Hematopoietic multipotent progenitor cell treated with erythropoietin and hydrocortisone succinate and interleukin-3 and kit ligand, for 8 days (in vitro differentiated cells): ENCODE measurements at places on chromosomes 3 and 15.

DNA sequence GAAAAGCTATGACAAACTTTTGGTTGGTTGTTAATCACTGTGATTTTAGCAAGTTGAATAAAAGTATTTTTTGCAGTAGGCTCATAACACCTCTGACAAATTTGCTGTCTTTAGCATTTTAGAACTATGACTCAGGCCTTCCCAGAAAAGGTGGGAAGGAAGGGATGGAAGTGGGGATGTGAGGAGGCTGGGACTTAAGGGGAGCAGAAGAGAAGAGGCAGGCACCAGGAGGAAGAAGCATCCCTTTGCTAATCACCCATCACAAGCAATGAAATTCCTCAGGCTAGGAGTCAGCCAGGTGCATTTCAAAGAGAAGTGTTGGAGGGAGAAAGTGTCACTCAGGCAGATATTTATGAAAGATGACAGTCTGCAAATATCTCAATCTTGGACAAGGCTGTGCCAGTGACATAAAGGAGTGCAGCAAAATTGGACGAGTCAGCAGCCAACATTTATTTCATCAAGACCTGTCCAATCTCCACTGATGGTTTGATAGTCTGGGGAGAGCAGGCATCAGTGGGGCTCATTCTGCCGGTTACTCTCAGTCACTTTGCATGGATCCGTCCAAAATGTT, 337.3 kb upstream of the ARRDC4 start:
- DNase-seq: no peak

GRCh38 chr3:182702216-182702615, 91.1 kb upstream of the ATP11B start:
- DNase-seq: no peak

DNA sequence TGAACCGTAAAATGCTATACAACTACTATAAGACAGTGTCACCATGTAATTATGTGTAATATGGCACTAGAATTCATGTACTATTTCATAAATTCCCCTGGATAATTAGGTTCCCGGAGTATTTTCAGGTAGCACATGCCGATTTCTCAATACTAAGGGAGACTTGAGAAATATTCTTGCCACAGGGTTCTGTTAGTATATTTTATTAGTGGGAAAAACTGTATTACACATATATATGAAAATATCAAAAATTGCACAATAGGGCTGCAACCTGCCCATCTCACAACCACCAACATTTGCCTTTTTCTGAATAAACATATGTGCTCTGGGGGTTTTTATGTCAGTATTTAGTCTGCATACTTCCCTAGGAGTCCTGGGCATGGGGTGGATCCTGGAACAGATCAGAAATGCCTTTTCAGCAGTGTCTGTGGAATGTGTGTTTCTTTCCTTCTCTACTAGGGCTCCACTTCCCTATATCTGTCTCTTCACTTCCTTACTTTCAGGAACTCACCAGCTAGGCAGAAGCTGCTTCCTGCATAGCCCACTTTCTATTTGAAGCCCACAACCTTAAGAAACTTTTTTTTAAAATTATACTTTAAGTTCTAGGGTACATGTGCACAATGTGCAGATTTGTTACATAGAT, 87.5 kb downstream of the RPL39L start:
- DNase-seq: no peak

DNA sequence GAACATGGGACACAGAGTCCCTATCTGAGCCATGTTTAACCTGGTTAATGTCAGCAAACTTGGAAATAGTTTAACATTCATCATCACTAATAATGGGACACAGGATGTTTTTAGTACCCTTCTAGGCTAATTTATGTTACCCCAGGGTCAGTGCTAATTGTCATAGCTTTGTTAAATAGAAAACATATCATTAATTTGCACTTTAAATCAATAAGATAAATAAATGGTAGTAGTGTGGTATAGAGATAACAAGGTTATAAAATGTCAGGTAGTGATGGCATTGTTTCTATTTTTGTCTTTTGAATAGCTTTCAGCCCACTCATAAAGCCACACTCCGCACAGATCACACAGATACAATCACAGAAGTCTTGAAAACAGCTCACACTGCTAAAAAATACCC, 534.9 kb downstream of the MECOM start:
- no peak for DNase-seq

GRCh38 chr3:143581972-143582722, 266.1 kb downstream of the SLC9A9 start:
- DNase-seq: no peak

DNA sequence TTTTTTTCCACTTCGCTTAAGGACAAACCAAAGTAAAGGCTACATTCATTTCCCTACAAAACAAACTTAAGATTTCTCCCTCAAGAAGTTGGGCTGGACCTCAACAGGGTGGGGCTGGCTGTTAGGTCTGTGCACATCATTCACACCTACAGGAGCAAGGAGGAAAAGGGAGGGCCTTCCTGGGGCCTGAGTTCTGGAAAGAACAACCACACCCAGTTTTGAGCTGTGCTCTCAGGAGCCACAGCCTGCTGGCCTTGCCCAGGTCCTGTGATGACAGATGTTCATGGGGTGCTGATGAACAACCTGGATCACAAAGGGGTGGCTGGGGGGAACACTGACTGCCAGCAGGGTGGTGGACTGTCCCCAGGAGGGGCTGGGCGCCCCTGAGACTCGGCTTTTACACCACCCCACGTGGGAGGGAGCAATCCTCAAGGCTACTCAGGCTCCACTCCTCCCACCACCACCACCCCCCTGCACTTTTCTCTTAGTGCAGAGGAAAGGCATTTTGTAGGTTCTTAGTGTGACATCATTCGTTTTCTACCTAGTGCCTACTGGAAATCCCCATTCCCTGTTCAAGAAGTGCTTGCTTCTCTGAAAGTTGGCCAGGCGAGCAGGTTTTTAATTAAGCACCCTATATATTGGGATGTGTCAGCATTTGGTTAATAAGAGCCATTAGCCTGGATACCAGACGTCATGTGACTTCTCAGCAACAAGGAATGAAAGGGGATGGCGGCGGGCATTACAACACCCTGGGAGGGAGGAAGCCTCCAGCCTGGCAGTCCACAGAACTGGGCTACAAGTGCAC, 35.7 kb downstream of the CCNB2 start:
- DNase-seq: no peak

GRCh38 chr15:76565366-76565765, 228.8 kb downstream of the ISL2 start:
- no peak for DNase-seq

- DNase-seq: no peak
Observed at GRCh38 chr3:89847955-89848354, 740.5 kb downstream of the EPHA3 start.

DNA sequence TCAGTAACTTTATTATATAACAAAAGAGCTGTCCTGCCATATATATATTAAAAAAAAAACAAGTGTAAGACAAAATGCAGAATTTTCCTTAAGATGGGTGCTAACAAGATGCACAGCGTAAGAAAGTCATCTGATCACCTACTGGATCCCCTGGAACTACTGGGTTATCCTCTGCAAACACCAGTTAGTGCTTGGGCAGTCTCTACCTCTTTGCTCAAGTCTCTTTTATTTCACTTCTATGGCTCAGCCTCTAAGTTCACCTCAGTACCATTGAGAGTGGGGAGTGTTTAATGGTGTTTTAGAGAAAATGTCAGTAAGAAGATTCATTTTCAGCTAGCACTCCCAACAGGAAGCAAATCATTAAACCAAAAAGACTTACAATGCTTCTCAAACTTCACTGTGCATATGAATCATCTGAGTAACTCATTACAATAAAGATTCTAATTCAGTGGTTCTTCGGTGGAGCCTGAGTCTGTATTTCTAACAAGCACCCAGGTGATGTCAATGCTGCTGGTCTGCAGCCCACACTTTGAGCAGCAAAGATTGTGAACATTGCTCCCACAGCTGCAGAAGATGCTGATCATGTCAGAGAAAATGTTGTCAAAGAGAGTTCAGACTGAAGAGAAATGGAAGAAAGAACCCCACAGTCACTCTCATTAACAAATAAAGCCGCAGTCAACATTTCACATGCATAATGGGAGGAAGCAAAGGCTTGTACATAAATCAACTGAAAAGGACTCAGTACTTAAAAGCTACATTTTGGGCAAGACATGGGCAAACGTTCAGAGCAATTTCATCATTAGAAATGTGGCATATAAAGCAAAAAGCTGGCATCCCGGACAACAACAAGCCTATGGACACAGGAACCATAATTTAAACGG, 227.1 kb upstream of the ATP11B start:
- DNase-seq: no peak

GRCh38 chr3:144774897-144775296, 803.3 kb downstream of the DIPK2A start:
- DNase-seq: no peak

GRCh38 chr3:179056326-179056725, 15.3 kb downstream of the ZMAT3 start:
- DNase-seq: no peak

DNA sequence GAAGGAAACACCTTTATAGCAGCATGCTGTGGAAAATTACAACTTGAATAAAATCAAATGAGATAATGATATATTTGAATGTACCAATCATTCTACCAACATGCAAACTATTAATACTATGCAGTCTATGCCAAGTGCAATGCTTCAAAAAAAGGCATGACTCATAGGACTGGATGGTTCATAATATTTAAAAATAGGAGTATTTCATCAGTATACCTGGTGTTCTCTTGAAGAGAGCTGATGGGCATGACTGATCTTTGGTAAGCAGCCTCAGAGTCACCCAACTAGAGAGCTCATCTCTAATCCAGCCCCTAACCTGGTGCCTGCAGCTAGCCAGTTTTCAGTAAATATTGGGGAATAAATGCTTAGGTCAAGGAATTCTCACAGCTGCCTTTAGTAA, 434.7 kb upstream of the ARRDC4 start:
- DNase-seq: no peak

DNA sequence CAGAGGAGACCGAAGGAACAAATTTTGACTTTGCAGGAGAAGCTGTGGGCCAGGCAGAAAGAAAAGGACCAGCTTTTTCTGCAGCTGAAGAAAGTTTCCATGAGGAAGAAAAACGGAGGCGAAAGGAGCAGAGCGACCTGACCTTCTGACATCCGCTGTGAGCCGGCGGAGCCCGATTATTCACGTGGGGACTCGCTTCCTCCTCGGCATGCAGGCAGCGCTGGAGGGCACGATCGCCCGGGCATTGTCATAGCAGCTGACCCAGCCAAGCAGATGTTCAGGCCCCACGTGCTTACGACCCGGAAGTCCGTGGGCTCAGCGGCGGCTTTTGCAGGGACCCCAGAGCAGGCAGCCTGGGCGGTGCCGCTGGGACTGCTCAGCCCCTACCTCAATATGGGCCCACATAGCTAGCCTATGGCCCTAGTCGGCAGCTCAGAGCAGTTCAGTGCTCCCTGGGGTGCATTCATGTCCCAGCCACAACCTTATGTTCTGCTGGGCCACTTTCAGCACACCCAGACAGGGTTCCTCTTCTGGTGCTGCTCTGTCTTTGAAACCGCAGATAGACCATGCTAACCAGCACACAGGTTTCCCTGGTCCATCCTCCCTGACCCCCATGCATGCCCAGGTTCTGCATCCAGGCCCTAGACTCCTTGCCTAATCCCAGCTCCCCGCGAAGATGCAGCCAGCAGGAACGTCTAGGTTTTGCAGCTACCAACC, 10.5 kb upstream of the EIF4A2 start:
- peak; percentile 66 for DNase-seq

DNA sequence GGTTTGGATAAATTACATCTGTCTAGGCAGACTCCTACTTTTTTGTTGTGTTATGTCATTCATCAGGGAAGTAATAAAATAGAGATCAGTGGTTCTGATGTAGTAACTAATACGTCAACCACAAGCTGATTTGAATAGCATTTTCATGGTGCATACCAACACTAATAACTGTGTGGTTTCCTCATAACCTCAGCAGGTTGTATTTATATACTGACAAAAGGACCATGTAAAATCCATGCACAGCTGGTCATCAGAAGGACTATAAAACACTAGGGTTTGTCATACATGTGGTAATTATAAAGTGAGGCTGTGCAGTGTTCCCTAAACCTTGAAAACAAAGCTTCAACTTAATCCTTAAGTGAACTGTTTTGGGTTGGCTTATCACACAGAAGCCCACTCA, 216.8 kb upstream of the RBMS3 start:
- no peak for DNase-seq

DNA sequence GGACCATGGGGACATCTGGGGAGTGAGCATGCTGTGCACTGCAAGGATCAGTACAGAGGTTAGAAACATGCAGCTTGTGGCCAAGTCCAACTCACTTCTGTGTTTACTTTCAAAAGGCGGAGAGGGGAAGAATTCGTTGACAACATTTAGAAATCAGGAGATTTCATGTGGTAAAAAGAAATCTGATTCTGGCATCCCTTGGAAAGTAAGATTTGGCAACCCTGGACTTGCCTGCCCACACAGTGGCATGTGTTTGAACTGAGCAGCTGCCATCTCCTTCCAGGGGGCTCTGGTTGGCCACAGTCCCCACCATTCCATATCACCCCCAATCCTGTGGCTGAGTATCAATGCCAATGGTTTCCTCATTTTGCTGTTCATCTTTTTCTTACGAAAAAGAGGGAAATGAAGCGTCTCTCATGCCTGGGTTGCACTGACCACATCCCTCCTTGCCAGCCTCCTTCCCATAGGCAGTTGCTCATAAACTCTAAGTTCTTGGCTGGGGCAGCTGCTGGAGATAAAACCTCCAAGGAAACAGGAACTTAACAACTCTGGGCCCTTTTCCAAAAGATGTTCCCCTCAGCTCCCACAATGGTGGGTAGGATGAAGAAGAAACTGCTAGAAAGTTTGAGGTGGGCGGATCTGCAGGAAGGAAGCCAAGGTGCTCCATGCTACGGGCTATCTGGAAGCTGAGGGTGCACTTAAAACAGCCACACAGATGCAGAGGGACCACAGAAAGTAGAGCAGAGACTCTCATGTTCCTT, 29.2 kb downstream of the SLC6A11 start:
- DNase-seq: no peak

DNA sequence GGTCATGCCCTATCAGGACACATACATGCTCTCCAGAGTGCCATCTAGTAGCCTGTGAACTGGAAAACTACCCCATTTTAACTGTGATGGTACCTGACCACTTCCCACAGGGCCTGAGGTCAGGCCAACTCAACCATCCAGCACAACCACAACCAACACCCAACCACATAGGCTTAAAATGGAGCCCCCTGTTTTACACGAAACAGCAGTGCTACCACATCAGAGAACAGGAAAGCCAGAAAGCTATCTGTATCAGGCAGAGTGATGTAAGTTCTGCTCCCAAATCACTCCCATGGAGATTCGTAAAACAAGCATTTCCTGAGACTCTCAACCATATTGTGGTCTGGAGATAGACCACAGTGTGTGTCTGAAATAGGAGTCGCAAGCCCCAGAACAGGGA, 1017.3 kb upstream of the EPHA6 start:
- DNase-seq: no peak

DNA sequence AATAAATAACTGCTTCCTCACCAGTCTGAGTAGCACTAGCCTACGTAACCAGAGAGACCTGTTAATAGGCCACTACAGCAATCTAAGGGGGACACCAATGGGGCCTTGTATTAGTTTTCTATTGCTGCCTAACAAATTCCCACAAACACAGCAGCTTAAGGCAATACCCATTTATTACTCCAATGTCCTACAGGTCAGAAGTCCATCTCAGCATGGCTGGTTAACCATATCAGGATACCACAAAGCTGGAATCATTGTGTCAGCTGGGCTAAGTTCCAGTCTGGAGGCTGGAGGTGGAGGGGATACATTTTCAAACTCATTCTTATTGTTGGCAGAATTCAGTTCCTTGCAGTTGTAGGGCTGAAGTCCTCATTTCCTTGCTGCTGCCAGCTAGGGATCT, 331.9 kb downstream of the ULK4 start:
- DNase-seq: no peak
